K562 (cell line): ENCODE measurements at places on chromosomes 1 and 21. TPM values are rescaled to one million over a fixed set of nuclear protein-coding genes. Genes with fewer than 3 reads are reported as not detected.

GRCh38 chr1:151908228-151908691 is 1.1 kb downstream of the THEM4 start:
- H3K4me3 ChIP-seq: peak overlapping the region; percentile 63
- H3K27ac ChIP-seq: peak overlapping the region; percentile 96
- H3K4me1 ChIP-seq: peaks cover 13% of the 10 kb centered on the region
- DNase-seq: no peak
- H3K36me3 ChIP-seq: peaks cover 26% of the 10 kb centered on the region
- H3K27me3 ChIP-seq: no peaks in the 10 kb centered on the region

The TNFSF4 gene
- 0.13 and 0.16 TPM in 2 replicates for total RNA-seq

DNA sequence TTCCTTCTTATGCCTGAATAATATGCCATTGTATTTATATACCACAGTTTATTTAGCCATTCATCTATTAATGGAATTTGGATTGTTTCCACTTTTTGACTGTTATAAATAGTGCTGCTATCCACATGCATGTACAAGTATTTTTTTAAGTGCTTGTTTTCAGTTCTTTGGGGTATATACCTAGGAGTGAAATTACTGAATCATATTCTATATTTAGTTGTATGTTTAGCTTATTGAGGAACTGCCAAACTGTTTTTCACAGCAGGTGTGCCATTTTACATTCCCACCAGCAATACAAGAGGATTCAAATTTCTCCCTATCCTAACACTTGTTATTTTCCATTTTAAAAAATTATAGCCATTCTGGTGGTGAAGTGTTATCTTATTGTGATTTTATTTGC is 7.6 kb upstream of the HJV start:
- H3K27me3 ChIP-seq: no peaks in the 10 kb centered on the region
- H3K4me3 ChIP-seq: no peak overlapping the region
- H3K27ac ChIP-seq: no peak overlapping the region

The PACC1 gene
- total RNA-seq: 14.7 and 18.1 TPM in 2 replicates

The BEND5 gene
- not detected in 2 replicates for total RNA-seq

- no peaks in the 10 kb centered on the region for H3K4me1 ChIP-seq
- no peak overlapping the region for H3K4me3 ChIP-seq
- no peaks in the 10 kb centered on the region for H3K27me3 ChIP-seq
- no peaks in the 10 kb centered on the region for H3K36me3 ChIP-seq
- no peak overlapping the region for H3K27ac ChIP-seq
Observed at GRCh38 chr1:242228991-242229390, 230.1 kb upstream of the MAP1LC3C start.

The FH gene
- total RNA-seq: 208 and 211 TPM in 2 replicates

The ZNF697 gene
- 10.6 and 13.6 TPM in 2 replicates for total RNA-seq

GRCh38 chr1:179002552-179003345 is 22.9 kb upstream of the FAM20B start:
- H3K4me1 ChIP-seq: peaks cover 6% of the 10 kb centered on the region; the same call in 1 of the 2 replicates
- H3K27me3 ChIP-seq: no peaks in the 10 kb centered on the region
- no peaks in the 10 kb centered on the region for H3K36me3 ChIP-seq
- no peak overlapping the region for H3K4me3 ChIP-seq
- peak; percentile 72 for DNase-seq

The CR1L gene
- total RNA-seq: 30.0 and 33.7 TPM in 2 replicates

DNA sequence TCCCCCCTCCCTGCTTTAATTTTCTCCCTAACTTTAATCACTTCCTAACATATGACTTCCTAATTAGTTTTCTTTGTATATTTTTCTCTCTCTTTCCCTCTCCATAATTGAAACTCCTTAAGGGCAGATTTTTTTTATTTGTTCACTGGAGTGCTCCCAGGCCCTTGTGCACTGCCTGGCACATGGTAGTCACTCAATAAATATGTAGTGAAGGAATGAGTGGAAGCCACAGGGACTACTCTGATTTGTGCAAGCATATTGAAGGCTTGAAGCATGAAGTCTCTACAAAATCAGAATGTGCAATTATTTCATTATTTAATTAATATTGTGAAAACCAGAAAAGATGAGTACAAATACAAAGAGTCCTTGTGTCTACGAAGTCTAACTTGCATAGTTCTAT is 41.5 kb downstream of the SNX7 start:
- H3K36me3 ChIP-seq: no peaks in the 10 kb centered on the region
- H3K27me3 ChIP-seq: no peaks in the 10 kb centered on the region
- no peaks in the 10 kb centered on the region for H3K4me1 ChIP-seq
- H3K27ac ChIP-seq: no peak overlapping the region
- no peak overlapping the region for H3K4me3 ChIP-seq

- H3K4me3 ChIP-seq: no peak overlapping the region
- no peaks in the 10 kb centered on the region for H3K27me3 ChIP-seq
- H3K4me1 ChIP-seq: no peaks in the 10 kb centered on the region
- no peak overlapping the region for H3K27ac ChIP-seq
Observed at GRCh38 chr1:33763406-33763805, 100.5 kb upstream of the HMGB4 start.

The GBP7 gene
- not detected in 2 replicates for total RNA-seq

DNA sequence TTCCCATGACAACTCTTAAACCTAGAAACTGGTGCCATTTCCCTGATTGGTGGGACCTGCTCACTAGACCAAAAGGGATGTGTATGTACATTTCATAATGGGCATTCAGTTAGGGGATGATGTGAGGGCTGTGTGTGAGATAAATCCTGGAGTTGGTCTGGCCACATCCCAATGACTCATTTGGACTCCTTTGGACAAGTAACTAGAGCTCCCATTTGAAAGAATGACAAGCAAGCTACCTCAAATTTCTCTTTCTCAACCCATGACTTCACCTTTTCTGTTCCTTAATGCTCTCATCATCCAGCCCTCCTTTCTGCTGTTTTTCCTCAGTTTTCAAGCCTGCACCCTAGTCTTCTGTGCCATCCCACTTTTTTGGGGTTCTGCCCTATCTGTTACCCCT is 27.9 kb downstream of the EBNA1BP2 start:
- H3K27me3 ChIP-seq: peaks cover 33% of the 10 kb centered on the region
- H3K4me3 ChIP-seq: no peak overlapping the region
- no peak overlapping the region for H3K27ac ChIP-seq

GRCh38 chr1:88141499-88142074 is 542.5 kb upstream of the PKN2 start:
- H3K27ac ChIP-seq: no peak overlapping the region
- H3K4me3 ChIP-seq: no peak overlapping the region
- no peaks in the 10 kb centered on the region for H3K4me1 ChIP-seq
- H3K36me3 ChIP-seq: no peaks in the 10 kb centered on the region
